Suprapubic skin (tissue), 4 donors: ENCODE measurements at places on chromosomes 11 and 22. TPM values are rescaled to one million over a fixed set of nuclear protein-coding genes. Genes with fewer than 3 reads are reported as not detected.

P4HA3 gene
- 0.42 TPM for total RNA-seq

DNA sequence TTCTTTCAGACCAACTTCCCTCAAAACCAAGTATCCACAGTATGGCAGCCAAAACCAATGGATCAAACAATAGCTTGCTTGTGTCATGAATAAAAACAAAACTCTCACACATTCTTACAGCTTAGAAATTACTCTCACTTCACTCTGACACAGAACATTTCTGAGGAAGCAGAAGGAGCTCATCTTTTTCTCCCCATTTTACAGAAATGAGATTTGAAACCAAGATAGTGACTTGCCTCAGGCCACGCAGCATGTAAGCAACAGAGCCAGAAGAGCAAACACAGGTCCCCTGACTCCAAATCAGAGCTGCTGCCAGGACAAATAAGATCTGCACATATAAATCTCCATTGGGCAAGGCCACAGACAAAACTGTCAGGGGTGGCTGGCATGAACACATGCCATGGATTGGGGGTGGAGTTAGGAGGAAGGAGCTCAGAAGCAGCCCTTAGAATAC, 64.8 kb downstream of the RAB30 start:
- DNase-seq, result no peak

SLCO2B1 gene
- 9.7 TPM for total RNA-seq

DNA sequence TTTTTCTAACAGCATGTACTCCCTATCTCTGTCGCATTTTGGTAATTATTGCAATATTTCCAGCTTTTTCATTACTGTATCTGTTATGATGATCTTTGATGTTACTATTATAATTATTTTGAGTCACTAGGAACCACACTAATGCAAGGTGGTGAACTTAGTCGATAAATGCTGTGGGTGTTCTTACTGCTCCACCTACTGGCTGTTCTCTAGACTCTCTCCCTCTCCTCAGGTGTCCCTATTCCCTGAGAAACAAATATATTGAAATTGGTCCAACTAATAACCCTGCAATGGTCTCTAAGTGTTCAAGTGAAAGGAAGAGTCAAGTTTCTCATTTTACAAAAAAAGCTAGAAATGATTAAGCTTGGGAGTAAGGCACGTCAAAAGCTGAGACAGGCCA, 10.5 kb downstream of the ARL14EP start:
- DNase-seq, result no peak

DNA sequence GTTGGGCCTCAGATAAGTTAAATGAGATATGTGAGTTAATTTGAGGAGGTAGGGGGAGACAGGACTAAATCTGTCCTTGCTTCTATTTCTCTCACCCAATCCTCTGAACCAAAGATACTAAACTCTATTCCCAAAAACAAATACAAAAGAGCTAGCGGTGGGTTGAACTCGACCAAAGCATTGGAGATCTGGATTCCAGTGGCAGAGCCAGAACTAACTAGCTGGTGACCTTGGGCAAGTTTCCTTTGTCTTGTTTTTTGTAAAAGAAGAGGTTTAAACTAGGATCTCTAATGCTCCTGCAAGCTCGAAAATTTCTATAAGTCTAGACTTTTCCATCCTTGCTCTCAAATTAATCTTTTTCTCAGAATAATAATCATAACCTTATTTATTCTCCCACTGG, 1.5 kb downstream of the ME3 start:
- no peak for DNase-seq

MYO18B gene
- total RNA-seq, result 1.6 TPM

DNA sequence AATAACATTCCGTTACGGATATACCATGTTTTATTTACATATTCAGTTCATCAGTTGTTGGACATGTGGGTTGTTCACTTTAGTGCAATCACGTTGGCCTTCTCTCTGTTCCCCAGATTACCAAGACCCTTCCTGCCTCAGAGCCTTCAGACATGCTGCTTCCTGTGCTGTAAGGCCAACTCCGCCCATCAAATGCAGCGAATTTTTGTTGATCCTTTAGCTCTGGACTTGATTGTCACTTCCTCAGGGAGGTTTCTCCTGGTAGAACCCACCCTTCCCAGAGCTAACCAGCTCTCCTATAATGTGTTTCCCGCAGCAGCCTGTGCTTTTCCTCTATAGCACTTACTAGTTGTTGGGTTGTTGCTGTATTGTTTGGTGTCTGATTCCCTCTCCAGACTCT, 39.4 kb downstream of the SWAP70 start:
- no peak for DNase-seq

- no peak for DNase-seq
Measured at GRCh38 chr22:21080435-21081137, 34.8 kb downstream of the LRRC74B start.

DNA sequence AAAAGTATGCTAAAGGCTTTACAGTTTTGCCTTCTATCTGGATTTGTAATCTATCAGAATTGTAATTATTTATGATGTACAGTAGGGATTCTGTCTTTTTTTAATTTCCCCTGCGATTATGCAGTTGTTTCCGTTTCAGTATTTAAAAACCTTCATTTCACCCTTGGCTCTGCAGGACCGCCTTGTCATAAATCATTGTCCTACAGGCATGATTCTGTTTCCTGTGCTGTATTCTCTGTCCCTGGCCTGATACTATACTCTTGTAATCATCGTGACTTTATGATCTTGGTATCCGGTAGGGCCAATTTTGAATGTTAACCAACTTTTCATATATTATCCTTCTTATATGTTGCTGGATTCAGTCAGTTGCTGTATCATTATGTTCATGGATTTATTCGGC, 151.7 kb downstream of the ATXN10 start:
- DNase-seq, result no peak

- no peak for DNase-seq
Measured at GRCh38 chr11:84036664-84037194, 750.6 kb upstream of the CCDC90B start.

DNA sequence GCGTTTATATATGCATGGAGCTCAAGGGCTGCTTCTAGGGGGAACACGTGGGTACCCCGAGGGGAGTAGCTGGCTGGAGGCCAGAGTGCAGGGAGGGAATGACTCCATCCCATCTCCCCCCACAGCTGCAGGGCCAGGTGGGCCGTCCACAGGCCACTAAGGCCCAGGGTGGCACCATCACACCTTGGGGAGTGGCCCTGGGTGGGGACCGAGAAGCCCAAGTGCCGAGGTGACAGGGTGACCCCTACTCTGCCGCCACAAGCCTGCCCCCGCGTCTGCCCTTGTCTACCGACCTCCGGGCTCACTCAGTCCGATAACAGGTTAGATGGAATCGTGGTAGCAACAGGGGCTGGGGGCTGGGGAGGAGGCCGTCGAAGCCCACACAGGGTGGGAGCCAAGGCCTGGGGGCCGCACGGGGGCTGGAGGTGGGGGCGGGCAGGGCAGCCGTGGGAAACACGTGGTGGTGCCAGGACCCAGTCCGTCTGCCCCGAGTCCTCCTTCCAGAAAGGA, 125.7 kb downstream of the KCNQ1OT1 start:
- DNase-seq, result peak; percentile 41

P2RX6 gene
- total RNA-seq, result 3.1 TPM

GRCh38 chr11:100876815-100877520, 189.9 kb downstream of the ARHGAP42 start:
- no peak for DNase-seq

GRCh38 chr11:41134971-41135370, 324.5 kb downstream of the LRRC4C start:
- no peak for DNase-seq

- DNase-seq, result no peak
Measured at GRCh38 chr11:60431251-60431650, 1.9 kb downstream of the MS4A5 start.

CD81 gene
- 340 TPM for total RNA-seq

SHISAL1 gene
- 0.18 TPM for total RNA-seq

DNA sequence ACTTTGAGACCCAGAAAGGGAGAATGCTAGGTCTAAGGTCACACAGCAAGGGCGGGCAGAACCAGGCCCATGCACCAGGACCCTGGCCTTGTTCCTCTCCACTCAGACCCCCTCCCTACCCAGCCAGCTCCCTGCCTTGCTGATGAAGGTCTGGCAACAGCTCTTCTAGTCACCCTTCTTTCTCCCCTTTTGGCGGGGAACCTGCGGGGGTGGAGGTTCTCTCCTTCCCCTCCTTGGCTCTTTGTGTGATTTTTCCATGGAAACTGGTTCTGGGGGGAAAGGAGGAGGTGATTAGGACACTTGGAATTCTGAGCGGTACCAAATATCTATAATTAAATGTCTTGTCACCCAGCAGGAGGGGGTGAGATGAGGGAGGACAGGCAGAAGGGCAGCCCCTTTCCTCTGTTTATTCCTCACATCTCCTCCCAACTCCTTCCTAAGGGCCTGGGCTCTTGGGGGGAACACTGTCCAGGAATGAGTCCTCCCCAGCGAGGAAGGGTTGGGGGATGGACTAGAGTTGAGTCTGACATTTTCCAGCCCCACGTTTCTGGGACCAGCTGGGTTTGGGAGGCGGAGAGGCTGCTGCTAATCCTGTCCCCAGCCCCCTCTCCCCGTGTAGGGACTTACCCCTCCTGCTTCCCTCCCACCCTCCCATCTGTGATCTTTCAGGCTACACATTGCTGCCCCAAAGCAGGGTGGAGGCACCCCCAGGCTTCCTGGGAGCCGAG, 7.4 kb downstream of the ARHGEF17 start:
- DNase-seq, result no peak

ACR gene
- not detected for total RNA-seq

- peak; percentile 61 for DNase-seq
Measured at GRCh38 chr11:3227568-3228444, 4.4 kb downstream of the MRGPRE start.

GRCh38 chr11:34250732-34251588, 106.8 kb downstream of the ABTB2 start:
- DNase-seq, result no peak

DNA sequence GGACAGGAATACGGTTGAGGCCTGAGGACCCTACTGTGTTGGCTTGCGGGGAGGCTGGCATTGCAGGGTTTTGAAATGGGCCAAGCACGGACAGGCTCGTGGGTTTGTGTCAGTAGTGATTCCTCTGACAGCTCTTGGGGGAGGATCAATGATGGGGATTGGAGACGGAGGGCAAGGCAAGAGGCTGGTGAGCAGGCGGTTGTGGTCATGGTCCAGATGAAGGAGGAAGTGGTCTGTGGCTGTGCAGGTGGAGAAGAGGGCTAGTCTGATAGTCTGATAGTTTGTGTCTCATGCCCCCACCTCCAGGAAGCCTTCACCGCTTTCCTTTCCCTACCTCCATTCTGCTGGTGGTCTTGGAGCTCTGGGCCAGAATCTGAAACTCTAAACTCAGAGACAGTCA, 3.0 kb downstream of the MAFF start:
- no peak for DNase-seq

DNA sequence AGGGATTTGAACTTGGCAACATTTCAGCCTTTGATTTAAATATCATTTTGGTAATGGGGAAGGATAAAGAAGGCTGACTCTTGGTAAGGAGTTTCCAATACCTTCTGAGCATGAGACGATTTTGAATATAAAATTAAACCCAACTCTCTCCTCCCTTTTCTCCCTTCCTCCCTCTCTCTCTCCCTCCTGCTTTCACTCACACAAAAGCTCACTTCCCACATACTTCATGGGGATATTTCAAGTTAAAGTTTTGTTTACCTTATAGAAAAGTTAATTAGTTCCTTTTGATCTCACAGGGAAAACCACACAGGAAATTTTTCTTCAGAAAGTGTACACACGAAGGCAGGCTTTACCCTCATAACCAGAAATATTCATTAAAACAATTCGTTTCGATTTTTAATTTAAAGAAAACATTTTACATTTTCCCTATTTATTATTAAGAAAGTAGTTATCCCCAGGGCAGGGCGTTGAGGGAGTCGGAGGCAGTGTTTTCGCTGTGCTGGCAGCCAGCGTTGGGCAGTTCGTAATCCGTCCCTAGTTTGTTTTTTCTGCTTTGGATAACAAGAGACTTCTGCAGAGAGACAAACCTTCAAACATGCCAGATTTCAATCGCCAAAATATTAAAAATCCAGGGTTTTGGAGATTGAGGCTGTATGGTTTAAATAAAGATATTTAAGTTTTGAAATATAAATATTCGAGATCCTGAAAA, 25.3 kb upstream of the ALX4 start:
- DNase-seq, result no peak

DNA sequence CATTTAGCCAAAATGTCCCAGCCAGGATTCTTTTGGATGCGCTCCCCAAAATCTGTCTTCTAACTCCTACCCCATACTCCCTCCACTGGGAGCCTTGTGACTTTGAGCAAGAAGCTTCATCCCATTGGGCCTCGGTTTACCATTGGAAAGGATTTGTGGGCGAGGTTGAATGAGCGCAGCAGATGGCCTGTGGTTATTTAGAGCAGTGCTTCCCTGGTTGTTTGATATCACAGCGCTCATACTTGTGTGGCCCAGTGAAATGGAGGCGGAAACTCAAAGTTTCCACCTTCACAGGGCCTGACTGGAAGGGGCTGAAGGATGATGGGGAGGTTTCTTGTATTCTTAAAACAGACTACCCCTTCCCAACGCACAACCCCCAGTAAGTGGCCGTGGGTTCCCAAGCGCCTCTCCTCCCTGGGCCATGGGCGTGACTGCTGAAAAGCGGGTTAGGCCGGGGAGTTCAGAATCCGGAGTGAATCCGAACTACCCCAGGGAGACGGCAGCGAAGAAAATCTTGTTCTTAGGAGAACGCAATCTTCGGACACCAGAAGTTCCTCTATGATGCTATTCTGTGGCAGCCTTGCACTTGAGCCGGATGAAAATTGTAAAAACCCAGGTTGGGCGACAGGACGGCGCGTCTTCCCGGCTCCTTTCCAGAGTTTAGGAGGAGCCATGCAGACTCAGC, 1.2 kb upstream of the ATF4 start:
- no peak for DNase-seq

GRCh38 chr11:128928400-128928799, 14.3 kb downstream of the TP53AIP1 start:
- DNase-seq, result no peak
